ENCODE measurements at places on chromosomes 5 and 9.
A peak's percentile ranks its signal among the peaks of the same experiment; 100 is the strongest.

- H3K4me3 ChIP-seq: no peak overlapping the region
- H3K4me1 ChIP-seq: peaks cover 22% of the 10 kb centered on the region
These were observed 29.2 kb downstream of the LHX3 start for GRCh38 chr9:136175616-136176197.

DNA sequence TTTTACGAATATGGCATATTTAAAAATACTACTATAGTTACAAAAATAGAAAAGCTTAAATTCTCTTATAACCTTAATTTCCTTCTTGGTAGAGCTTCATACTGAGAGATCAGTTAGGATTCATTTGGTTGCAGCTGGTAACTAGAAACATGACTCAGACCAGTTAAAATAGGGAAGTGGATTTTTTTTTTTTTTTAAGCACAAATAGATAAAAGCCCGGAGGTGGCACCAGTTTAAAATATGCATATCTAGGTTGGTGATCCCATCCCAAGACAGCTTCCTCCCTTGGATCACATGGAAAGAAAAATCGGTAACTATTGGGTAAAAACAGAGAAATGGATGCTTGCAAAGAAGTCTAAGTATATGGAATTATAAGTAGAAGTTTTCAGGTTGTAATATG, 1634.3 kb downstream of the MAT2B start:
- H3K4me1 ChIP-seq: peaks cover 23% of the 10 kb centered on the region
- no peaks in the 10 kb centered on the region for H3K36me3 ChIP-seq
- no peak overlapping the region for H3K27ac ChIP-seq
- DNase-seq: no peak
- H3K4me3 ChIP-seq: no peak overlapping the region
- H3K27me3 ChIP-seq: no peaks in the 10 kb centered on the region

DNA sequence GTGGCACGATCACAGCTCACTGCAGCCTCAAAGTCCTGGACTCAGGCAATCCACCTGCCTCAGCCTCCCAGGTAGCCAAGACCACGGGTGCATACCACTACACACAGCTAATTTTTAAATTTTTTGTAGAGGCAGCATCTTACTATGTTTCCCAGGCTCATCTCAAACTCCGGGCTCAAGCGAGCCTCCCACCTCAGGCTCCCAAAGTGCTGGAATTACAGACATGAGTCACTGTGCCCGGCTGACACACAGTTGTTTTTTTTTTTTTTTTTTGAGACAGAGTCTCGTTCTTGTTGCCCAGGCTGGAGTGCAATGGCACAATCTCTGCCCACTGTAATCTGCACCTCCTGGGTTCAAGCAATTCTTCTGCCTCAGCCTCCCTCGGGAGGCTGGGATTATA, 70.1 kb upstream of the CNOT6 start:
- H3K36me3 ChIP-seq: no peaks in the 10 kb centered on the region
- H3K4me1 ChIP-seq: no peaks in the 10 kb centered on the region
- H3K4me3 ChIP-seq: no peak overlapping the region
- no peak for DNase-seq
- H3K27ac ChIP-seq: no peak overlapping the region

DNA sequence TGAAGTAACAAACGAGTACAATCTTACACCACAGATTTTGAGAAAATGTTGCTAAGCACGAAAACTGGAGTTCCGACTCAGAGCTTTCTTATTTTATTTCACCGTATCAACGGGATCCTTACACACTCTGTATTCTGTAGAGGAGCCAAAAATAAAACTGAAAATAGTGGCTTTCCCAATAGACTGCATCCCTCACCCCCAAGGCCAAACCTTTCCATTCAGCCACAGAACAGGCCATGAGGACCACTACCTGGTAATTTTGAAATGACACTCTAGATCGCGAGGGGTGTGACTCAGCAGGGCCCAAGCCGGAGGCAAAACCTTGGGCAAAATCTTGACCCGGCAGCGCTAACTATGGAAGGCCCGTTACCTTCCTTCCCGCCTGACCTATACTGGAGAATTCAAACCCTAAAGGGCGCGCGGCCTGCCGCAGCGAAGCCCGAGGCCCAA, 432 bp downstream of the HSPA9 start:
- H3K27me3 ChIP-seq: no peaks in the 10 kb centered on the region
- DNase-seq: no peak
- peaks cover 24% of the 10 kb centered on the region for H3K36me3 ChIP-seq
- H3K27ac ChIP-seq: peak overlapping the region; percentile 100
- H3K4me1 ChIP-seq: peaks cover 28% of the 10 kb centered on the region

- DNase-seq: peak; percentile 18
- no peaks in the 10 kb centered on the region for H3K36me3 ChIP-seq
- no peaks in the 10 kb centered on the region for H3K27me3 ChIP-seq
- H3K4me1 ChIP-seq: peaks cover 10% of the 10 kb centered on the region
These were observed 66.4 kb downstream of the RETREG1 start for GRCh38 chr5:16550316-16550952.

DNA sequence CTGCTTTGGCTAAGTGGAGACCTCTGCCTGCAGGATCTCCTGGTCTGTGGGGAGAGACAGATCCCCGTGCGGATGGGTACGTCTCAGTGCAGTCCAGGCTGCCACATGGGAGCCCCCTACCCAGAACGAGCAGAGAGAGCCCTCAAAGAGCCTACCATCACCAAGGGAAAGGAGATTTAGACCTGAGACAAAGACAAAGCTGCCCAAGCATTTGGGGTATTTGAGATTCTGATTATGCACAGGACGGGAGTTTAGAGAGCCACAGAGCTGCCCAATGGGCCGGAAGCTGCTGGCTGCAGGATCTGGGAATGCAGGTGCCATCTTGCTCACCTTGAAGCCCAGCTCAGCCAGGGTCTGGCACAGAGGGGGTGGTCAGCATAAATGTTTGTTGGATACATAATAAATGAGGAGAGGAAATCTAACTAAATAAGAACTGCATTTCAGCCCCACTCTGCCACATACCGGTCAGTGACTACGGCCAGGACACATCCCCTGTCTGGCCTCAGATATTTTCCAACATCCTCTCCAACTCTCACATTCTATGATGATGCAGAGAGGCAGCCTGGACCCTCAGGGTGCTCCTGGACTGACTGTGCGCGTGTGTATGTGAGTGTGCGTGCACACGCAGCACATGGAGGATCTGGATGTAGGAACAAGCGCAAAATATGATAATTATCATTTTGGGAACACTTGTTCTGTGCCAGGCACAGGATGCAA, 157.8 kb downstream of the FGF18 start:
- peaks cover 7% of the 10 kb centered on the region for H3K36me3 ChIP-seq
- H3K4me1 ChIP-seq: peaks cover 32% of the 10 kb centered on the region
- DNase-seq: no peak

DNA sequence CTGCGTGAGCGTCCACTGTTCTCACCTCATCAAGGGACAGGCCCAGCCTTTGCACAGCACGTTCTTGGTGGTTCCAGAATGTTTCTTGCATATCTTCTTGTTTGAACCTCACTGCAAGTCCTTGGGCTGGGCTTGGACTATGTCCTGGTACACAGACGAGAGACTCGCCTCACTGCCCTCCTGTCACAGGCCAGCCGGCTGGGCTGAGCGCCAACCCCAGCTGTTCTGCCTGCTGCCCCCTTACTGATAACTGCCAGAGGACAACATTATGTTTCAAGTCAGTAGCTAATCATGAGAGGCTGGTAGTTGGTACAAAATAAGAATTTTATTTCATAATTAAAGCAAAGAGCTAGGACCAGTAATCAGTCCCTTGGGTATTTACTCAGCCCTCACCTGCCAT, 52.8 kb upstream of the LRRTM2 start:
- H3K27ac ChIP-seq: no peak overlapping the region
- no peak for DNase-seq
- H3K36me3 ChIP-seq: peaks cover 41% of the 10 kb centered on the region
- H3K27me3 ChIP-seq: no peaks in the 10 kb centered on the region

- H3K4me3 ChIP-seq: no peak overlapping the region
- no peak overlapping the region for H3K27ac ChIP-seq
- H3K4me1 ChIP-seq: peaks cover 16% of the 10 kb centered on the region
- H3K36me3 ChIP-seq: peaks cover 19% of the 10 kb centered on the region
- no peak for DNase-seq
- H3K27me3 ChIP-seq: no peaks in the 10 kb centered on the region
These were observed 68.2 kb downstream of the LRSAM1 start for GRCh38 chr9:127519301-127520166.

- no peaks in the 10 kb centered on the region for H3K27me3 ChIP-seq
- H3K36me3 ChIP-seq: peaks cover 4% of the 10 kb centered on the region
- no peak overlapping the region for H3K27ac ChIP-seq
These were observed 32.4 kb downstream of the CEP72 start for GRCh38 chr5:644509-644908.

GRCh38 chr5:140402258-140403074, 833 bp downstream of the ANKHD1 start:
- peak; percentile 39 for DNase-seq
- H3K27me3 ChIP-seq: no peaks in the 10 kb centered on the region
- H3K27ac ChIP-seq: no peak overlapping the region

DNA sequence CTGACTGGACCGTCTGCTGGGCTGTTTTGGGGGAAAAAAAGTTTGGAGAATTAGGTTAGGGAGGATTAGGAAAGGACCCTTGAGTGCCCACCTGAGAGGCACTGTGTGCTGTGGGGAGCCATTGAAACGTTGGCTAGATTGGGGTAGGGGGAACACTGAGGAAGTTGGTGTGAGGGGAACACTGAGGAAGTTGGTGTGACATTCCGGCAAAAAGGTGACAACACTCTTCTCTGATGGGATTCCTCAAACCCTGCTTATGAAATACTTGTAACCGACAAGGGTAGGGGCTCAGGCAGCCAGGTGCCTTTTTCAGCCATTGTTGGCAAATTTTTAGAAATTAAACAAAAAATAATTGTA, 1.0 kb downstream of the CYSTM1 start:
- peaks cover 15% of the 10 kb centered on the region for H3K27me3 ChIP-seq
- H3K27ac ChIP-seq: peak overlapping the region; percentile 95
- H3K4me3 ChIP-seq: peak overlapping the region; percentile 99
- H3K36me3 ChIP-seq: no peaks in the 10 kb centered on the region
- H3K4me1 ChIP-seq: peaks cover 11% of the 10 kb centered on the region

GRCh38 chr5:24591426-24591825, 53.4 kb downstream of the CDH10 start:
- H3K36me3 ChIP-seq: no peaks in the 10 kb centered on the region
- no peak overlapping the region for H3K27ac ChIP-seq
- no peak for DNase-seq
- no peak overlapping the region for H3K4me3 ChIP-seq
- no peaks in the 10 kb centered on the region for H3K4me1 ChIP-seq

- H3K27ac ChIP-seq: no peak overlapping the region
- H3K36me3 ChIP-seq: no peaks in the 10 kb centered on the region
- no peaks in the 10 kb centered on the region for H3K4me1 ChIP-seq
- no peak for DNase-seq
- no peak overlapping the region for H3K4me3 ChIP-seq
- no peaks in the 10 kb centered on the region for H3K27me3 ChIP-seq
These were observed 477.5 kb upstream of the MPDZ start for GRCh38 chr9:13756943-13757342.

- no peak for DNase-seq
- no peaks in the 10 kb centered on the region for H3K27me3 ChIP-seq
These were observed 93.2 kb upstream of the RUSC2 start for GRCh38 chr9:35396560-35397215.

DNA sequence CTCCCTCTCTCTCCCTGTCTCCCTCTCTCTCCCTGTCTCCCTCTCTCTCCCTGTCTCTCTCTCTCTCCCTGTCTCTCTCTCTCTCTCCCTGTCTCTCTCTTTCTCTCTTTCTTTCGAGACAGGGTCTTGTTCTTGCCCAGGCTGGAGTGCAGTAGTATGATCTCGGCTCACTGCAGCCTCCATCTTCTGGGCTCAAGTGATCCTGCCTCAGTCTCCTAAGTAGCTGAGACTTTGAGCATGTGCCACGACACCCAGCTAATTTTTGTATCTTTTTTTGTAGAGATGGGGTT, 14.3 kb downstream of the TRIO start:
- DNase-seq: no peak
- peaks cover 45% of the 10 kb centered on the region for H3K4me1 ChIP-seq
- no peak overlapping the region for H3K27ac ChIP-seq
- H3K4me3 ChIP-seq: no peak overlapping the region

DNA sequence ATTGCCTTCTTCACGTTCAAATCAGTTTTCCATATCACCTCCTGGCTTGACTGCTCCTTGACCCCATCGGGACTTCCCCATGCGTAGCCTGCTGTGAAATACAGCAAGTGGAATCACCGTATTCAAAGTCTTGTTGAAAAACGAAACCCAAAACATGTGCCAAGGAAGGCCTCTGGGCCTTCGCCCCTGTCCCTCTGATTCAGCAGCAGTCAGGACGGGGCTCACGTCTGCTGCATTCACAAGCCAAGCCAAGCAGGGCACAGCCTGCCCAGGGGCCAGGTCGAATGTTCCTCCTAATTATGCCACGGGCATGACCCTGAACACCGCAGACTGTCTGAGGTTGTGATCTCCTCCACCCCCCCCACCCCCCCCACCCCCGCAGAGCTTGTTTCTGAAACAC, 960 bp upstream of the CTNND2 start:
- H3K4me1 ChIP-seq: peaks cover 20% of the 10 kb centered on the region
- no peaks in the 10 kb centered on the region for H3K36me3 ChIP-seq
- peaks cover 77% of the 10 kb centered on the region for H3K27me3 ChIP-seq
- no peak for DNase-seq

GRCh38 chr5:135005076-135005475, 29.0 kb downstream of the PITX1 start:
- peaks cover 17% of the 10 kb centered on the region for H3K27me3 ChIP-seq
- H3K36me3 ChIP-seq: no peaks in the 10 kb centered on the region
- no peak for DNase-seq
- no peaks in the 10 kb centered on the region for H3K4me1 ChIP-seq

Data from neural crest cell (in vitro differentiated cells).